NCI-H1436 treated with DMSO at 0.1 percent for 48 hours (cell line): ENCODE measurements at places on chromosomes 4 and X.
A peak's percentile ranks its signal among the peaks of the same experiment; 100 is the strongest.

GRCh38 chrX:53093177-53093655 lies 726 bp upstream of the KANTR start:
- DNase-seq = peak; percentile 62

- no peak for DNase-seq
These were observed 66.8 kb upstream of the PLS3 start for GRCh38 chrX:115494161-115494560.

- peak; percentile 100 for DNase-seq
These were observed 215.4 kb upstream of the MAB21L2 start for GRCh38 chr4:150366487-150366999.

GRCh38 chr4:187178587-187178986 lies 454.9 kb upstream of the FAT1 start:
- no peak for DNase-seq

GRCh38 chrX:41971346-41971745 lies 48.0 kb upstream of the CASK start:
- DNase-seq = no peak
